ENCODE measurements at places on chromosomes 12 and 14.
A peak's percentile ranks its signal among the peaks of the same experiment; 100 is the strongest.

DNA sequence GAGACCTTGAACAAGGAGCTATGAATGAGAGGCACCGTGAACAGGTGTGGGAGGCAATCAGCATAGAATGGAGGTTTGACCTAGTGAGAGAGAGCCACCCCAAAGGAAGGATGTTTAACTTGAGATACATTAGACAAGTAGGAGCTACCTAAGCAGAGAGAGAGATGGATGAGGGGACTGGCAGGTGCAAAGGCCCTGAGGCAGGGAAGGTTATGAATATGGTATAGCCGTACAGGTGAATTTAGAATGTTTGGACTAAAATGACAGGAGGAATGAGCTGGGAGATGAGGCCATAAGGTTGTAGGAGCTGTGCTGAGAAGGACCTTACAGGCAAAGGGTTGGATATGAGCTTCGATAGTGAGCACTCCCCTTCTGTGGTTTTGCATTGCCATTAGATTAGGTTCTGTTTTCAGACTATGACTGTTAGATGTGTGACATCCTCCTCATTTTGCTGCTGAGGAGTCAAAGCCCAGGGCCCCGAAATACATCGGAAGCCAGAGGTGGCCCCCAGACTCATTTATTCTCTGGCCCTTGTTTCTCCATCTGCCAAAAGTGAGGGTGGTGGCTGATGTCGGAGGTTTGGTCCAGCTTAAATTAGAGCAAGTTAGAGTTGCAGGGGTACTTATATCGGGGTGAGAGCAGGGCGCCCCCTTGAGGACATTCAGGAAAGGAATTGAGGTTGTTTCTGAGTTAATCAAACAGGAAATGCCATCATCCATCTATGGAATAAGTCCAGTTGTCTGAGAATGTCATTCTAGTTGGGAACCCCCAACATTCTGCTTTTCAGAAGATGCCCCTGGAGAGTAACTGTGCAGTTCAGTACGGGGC, 29.4 kb downstream of the SLC24A4 start:
- peak; percentile 2 for DNase-seq

GRCh38 chr12:24719293-24719721, 229.6 kb downstream of the BCAT1 start:
- DNase-seq: peak; percentile 1

DNA sequence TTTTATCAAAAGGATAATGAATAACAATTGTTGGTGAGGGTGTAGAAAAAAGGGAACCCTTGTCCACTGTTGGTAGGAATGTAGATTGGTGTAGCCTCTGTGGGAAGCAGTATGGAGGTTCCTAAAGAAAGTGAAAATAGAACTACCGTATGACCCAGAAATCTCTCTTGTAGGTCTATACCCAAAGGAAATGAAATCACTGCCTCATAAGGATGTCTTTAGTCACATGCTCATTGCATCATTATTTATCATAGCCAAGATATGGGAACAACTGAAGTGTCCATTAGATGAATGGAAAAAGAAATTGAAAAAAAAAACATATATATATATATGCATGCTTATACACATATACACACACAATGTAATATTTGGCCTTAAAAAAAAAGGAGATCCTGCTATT, 158.8 kb upstream of the NPAS3 start:
- DNase-seq: no peak

DNA sequence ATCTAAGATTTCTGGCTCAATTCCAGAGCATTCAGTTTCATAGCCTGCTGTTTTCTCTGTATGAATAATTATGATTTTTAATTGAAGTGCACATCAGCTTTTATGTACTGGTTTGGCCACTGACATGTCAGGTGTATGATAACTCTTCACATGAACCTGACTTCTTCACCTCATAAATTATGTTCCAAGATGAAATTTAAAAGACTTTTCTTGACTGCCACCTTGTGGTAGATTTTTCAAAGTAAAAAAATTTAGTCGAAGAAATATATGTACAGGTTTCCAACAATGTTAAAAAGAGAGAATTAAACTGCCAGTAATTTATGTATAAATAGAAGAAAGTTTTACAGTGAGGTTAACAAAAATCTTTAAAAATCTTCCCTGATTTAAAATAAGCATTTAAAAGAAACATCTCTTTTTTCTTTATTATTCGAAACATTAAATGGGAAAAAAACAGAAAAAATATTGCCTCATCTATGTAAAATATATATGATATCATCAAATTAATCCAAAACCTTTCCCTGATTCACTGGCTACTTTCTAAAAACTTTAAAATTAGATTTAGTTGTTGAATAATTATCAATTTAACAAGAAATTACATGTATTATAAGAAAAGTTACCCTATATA, 124.9 kb upstream of the ATXN7L3B start:
- no peak for DNase-seq

- DNase-seq: no peak
Observed at GRCh38 chr12:41459111-41459905, 271.2 kb downstream of the PDZRN4 start.

DNA sequence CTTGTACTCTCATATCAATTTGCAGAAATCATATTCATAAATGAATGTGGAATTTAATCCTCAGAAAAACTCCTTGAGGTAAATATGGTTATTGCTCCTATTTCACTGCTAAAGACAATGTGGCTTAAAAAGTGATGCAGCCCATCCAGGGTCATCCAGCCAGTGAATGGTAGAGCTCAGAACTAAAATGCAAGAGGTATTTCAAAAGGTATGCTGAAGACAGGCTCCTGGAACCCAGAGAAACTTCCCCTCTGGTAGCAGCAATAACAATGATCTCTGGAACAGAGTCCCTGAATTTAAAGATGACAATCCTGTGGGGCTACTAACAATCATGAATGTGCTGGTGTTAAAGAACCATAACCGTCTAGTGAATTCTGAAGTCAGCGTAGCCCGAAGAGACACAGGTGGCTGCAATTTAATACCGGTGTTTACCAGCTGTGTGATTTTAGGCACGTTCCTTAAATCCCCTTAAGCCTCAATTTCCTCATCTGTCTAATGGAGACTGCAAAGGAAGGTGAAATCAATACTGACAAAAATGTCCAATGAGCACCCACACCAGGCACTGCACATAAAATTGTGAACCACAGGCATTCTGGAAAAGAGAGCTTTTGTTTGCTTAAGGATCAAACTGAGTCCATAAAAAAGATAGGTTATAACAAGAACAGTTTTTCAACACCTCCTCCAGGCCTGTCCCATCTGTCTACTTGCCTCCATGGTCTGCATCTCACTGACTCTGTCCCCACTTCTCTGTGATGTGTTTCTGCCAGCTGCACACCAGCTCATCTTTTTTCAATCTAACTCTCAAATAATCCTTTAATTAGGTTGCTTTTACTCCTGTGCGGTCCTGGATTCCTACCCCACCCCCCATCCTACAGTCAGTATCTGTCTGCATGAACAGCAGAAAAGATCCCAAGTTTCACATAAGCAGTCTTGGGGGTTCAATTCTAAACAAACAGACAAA, 10.5 kb downstream of the TM7SF3 start:
- no peak for DNase-seq

GRCh38 chr14:94269156-94269555, 23.9 kb downstream of the SERPINA10 start:
- no peak for DNase-seq

DNA sequence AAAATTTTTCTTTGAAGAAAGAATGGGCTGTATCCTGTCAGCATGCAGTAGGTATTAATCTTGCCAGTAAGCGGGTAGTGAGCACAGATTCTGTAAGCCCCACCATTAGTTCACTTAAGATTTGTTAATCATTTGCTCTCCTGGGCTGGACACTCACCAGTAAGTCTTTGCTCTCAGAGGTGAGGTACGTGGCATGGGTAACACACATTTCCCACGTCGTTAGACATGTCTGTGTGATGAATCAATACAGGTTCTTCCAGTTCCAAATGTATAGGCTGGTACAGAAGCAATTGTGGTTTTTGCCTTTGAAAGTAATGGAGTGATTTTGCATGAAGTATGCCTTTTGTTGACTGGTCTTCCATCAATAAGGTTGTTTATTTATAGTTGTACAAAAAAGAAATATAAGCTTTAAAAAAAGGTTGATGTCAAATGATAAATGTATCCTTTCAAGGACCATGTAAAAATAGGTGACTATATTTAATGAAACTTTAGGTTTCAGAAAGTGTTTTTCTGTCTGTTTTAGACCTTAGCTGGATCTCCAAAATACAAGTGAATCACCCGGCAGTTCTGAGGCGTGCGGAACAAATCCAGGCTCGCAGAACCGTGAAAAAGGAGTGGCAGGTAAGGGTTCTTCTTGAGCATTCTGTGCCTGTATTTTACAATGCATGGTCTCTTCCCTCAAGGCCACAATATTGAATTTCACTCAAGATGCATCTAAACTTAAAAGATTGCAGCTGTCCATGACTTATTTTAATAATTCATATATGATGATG, 45.5 kb downstream of the DERA start:
- DNase-seq: no peak

DNA sequence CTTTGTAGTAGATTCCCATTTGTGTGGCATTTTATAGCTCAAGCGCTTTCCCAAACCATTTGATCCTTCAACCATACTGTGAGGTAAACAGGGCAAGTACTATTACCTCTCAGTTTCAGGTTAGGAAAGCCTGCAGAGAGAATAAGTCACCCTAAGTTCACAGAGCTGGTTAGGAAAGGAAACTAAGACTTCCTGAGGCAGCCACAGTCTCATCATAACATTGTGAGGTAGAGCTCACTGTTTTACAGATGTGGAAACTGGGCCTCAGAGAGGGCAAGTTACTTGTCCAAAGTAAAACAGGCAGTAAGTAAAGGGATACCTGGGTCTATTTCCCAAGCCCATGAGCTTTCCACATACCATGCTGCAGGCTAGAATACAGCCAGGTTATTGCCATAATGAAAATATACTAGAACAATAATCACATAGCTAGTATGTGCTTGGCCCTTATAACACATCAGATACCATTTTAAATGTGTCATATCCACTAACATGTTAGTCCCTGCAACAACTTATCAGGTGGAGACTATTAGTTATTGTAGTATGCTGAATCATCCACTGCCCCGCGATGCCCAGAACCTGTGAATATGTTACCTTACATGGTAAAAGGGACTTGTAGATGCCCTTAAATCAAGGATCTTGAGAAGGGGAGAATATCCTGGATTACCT, 150.9 kb upstream of the GRIP1 start:
- DNase-seq: no peak

DNA sequence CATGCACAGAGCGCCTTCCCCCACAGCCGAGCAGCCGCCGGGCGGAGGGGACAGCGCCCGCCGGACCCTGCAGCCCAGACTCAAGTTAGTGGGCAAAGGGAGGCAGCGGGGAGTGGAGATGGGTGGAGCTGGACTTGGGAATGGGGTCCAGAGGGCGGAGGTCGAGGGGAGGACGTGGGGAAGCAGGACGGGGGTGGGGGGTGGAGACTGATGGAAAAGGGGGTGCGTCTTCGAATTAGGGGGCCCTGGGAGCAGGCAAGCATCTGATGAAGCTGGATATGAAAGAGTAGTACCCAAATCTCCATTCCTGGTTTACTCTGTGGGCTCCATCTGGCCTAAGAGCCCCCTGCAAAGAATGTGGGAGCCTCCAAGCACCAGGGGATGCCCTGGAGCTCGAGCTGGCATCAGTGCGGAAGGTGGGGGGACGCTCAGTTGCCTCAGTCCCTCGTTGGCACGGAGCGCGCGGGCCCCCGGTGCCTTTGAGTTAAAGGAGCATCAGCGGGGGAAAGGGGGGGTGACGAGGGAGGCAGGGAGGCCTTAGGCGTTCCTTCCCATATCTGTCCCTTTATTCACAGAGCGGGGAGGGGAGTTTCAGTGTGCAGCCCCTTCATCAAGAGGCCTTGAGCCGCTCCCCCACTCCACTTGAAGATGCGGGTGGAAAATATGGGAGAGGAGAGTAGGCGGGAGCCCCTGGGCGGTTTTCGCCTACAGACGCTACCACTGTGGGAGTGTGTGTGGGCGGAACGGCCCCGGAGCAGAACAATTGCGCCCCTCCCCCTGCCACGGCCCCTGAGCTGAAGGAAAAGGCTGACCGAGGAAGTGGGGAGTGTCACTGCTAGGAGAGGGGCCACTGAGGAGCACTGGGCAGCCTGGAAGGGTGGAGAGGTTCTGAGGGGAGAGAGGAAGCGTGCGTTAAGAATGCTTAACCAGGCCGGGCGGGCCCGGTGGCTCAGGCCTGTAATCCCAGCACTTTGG, 644 bp downstream of the NAB2 start:
- DNase-seq: peak; percentile 51

- DNase-seq: no peak
Observed at GRCh38 chr12:30108666-30109065, 324.9 kb upstream of the TMTC1 start.

DNA sequence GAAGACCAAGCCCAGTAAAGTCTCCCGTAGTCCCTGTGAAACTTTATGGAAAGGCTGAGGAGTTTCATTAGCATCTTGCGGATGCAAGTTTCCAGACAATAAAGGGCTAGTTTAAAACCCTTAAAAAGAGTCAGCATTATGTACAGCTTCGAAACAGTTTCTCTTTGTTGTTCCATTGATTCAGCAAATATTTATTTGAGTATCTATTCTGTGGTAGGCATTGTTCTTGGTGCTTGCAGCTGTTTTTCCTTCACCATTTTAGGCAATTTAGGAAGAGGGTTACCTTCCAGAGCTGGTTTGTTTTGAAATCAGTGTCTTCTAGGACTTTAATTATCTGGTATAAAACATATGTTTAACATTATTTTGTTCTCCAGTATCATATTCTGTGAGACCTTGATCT, 1.5 kb downstream of the SLIRP start:
- no peak for DNase-seq

DNA sequence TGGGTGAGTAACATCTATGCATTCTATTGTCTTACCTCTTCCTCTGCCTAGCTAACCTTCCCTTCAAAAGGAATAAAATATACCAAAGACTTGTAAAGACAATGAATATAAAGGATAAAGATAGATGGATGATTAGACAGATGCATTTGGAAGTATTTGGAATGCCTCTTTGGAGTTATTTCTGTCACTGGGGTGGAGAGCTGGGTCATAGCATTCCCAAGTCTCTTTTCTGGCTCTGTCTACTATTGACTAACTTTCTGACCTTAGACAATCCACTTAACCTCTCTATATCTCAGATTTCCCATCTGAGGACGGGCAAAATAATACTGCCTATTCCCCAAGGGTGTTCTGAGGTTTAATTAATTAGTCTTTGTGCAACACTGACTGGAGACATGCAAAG, 517.4 kb downstream of the DIO2 start:
- no peak for DNase-seq

DNA sequence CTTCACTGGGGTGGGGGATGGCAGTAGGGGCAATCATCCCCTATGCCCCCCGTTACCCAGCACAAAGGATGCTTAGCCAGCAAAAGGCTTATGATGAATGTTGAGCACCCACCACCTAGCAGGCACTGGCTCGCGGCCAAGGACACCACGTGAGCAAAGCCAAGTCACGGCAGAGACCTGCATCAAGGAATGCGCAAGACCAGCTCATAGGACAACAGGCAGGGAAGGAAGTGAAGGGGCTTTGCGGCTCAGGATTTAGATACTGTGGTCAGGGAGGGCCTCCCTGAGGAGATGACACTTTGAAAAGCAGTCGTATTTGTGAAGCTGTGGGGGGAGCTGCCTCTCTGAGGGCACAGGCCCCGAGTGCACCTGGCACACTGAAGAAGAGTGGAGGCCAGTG, 32.8 kb downstream of the SH2B3 start:
- DNase-seq: peak; percentile 50

DNA sequence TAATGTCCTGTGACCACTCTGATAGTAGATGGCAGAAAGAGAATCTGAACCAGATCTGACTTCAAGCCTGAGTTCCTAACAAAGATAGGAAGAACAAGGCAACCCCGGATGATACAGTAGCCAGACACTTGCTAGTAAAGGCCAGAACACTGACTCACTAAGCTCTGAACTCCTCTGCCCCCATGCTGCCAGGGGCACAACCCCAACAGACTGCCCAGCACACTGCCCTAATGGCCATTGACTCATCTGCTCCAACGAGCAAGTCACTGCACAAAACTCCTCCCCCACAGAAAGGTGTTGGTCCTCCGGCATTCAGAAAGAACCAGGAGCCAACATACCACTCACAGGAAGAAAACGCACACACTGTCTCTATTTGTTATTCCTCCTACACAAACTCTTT, 179.6 kb upstream of the NUDT4 start:
- no peak for DNase-seq
